Activated CD8-positive, alpha-beta T cell treated with anti-CD3 and anti-CD28 coated beads, Interleukin-2, amount 10 ng/mL, durations not matched to agents 7 days and 5 days (primary cell): ENCODE measurements at places on chromosomes 6 and 20. TPM values are rescaled to one million over a fixed set of nuclear protein-coding genes. Genes with fewer than 3 reads are reported as not detected.

DNA sequence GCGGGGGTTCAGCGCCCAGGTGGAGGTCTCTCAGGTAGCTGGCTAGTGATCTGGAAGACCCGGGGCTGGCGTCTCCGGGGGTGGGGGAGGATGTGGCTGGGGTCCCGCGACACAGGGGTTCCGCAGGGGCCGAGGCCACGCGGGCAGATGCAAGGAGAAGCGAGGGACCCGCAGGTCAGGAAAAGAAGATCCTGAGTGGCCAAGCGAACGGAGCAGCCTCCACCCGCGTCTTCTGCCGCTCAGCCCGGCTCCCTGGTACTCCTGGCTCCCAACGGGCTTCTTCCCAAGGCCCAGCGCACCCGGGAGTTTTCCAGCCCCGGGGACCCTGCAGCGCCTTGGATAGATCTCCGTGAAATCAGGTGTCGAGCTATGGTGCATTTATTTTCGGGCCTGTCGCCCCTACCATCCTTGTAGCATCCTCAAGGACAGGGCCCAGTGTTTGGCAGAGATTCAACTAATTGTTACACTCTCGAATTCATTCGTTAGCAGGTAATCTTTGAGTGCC, 682 bp upstream of the CHD6 start:
- H3K4me1 ChIP-seq: peaks cover 35% of the 10 kb centered on the region
- no peak overlapping the region for H3K27ac ChIP-seq
- peak overlapping the region; percentile 78 for H3K4me3 ChIP-seq
- H3K27me3 ChIP-seq: peaks cover 15% of the 10 kb centered on the region
- H3K36me3 ChIP-seq: no peaks in the 10 kb centered on the region
- DNase-seq: no peak

DNA sequence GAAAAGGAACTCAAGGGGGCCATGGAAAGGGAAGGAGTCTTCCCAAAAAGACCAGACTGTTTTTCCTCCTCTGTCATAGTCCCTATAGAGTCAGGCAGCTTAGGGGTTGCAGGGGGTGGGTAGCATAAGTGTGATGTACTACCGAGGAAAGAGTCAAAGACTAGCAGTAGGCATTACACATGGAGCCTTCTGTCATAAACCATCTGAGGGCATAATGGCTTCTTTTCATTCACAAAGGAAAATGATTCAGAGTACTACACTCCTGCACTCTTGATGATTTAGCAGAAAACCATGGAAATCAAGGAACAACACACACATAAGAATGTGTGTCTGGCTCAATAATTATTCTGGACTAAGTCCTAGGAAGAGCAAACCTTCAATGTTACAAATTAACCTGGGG, 14.9 kb downstream of the PLN start:
- no peak overlapping the region for H3K4me3 ChIP-seq
- H3K36me3 ChIP-seq: peaks cover 24% of the 10 kb centered on the region
- no peak for DNase-seq
- H3K27me3 ChIP-seq: no peaks in the 10 kb centered on the region

- no peak overlapping the region for H3K27ac ChIP-seq
- H3K4me3 ChIP-seq: no peak overlapping the region
- H3K27me3 ChIP-seq: no peaks in the 10 kb centered on the region
Observed at GRCh38 chr6:50076431-50076830, 26.7 kb upstream of the DEFB112 start.

DNA sequence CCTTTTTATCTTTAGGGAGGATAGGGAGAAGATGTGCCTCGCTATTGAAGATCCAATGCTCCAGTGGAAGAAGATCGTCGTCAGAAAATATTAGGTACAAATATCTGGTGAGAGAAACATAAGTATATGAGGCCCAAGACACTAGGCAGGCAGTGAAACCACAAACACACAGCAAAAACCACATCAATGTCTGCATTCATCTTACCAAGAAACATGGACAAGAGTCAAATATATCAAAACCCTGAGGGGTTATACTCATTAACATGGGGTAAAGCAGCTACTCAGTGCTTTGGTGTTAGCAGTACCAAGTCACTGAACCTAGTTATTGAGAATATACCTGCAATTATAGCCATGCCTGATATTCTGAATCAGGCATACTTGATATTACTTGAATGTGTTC, 101.4 kb upstream of the FAM184A start:
- peak; percentile 43 for DNase-seq
- H3K36me3 ChIP-seq: peaks cover 15% of the 10 kb centered on the region
- H3K4me1 ChIP-seq: peaks cover 14% of the 10 kb centered on the region
- no peak overlapping the region for H3K4me3 ChIP-seq

DACT2 gene
- total RNA-seq: not detected

C20orf204 gene
- 6.4 TPM for total RNA-seq

GPX5 gene
- not detected for total RNA-seq
